ENCODE measurements at places on chromosomes 3 and 15. TPM values are rescaled to one million over a fixed set of nuclear protein-coding genes. Genes with fewer than 3 reads are reported as not detected.

GRCh38 chr15:79977431-79978054 is 6.5 kb upstream of the BCL2A1 start:
- no peak for DNase-seq

Gene CPB1
- total RNA-seq = not detected

DNA sequence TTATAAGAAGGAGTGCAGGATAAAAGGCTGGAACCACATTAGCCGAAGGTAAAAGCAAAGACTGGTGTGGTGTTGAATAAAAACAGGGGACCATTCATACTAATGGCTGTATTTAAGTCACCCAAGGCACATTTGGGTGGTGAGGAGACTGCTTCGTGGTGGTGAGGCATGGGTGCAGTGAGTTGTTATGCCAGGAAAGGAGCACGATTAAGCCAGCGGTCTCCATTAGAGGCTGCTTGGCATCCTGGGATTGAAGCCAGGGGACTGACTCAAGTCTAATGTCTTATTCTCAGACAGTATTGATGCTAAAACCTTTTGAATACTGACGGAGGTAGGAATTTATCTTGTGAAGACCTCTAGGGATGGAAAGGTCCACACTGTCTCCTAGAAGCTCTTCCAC is 21.9 kb downstream of the FEM1B start:
- DNase-seq = no peak

DNA sequence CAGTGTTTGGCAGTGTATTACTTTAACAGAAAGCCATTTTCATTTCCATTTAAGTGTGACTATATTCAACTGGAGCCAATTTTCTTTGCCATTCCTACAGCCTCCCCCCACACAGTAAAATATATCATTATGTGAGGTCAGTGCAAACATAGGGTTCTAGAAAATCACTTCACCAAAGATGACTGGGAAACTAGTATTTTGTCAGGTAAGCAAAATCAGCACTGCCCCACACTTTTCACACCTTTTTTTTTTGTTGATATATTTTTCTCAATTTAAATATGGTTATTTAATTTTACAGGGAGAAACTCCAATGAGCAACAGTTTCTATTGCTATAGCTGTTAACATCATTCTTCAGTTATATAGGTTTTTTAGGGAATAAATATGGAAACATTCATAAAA is 29.7 kb downstream of the MKRN2OS start:
- no peak for DNase-seq

GRCh38 chr3:158935846-158936245 is 134.0 kb downstream of the MFSD1 start:
- DNase-seq = no peak

Gene P2RY14
- total RNA-seq = 1.2 TPM

Gene SLCO3A1
- total RNA-seq = 9.8 TPM

Gene NFKBIZ
- total RNA-seq = 2.4 TPM

DNA sequence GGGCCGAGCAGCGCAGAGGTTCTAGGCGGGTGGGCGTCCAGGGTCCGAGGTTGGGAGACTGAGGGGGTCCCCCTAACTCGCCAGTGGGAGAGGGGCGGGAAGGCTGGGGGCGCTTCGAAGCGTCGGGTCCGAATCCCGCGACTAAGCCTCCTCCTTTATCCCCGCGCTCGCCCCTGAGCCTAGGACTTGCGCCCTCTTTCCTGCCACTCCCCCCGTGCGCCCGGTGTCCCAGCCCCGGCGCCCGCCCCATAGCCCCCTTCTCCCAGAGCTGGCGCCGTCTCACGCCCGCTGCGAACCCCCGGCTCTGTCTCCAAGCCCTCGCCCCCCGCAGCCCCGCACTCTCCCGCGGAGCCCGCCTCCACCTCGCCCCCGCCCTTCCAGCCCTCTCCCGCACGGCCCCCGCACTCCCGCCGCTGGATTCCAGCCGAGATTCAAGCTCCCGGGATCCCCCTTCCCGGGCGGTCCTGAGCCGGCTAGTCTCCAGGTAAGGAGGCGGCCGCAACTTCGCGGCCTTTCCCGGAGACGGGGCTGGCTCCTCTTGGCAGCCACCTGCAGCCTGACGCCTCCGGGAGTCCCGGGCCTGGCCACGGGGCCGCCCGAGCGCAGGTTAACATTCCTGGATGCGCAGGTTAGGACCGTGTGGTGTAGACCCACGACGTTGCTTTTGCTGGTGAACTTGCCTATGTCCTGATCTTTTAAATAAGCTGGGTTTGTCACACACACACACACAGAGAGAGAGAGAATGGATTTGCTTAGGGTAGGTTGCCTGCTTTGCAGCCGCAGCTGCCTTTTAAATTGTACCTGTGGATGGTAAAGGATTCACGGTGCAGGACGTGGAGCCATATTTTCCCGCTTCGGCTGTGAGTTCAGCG is 563 bp downstream of the PXYLP1 start:
- DNase-seq = peak; percentile 29

Gene GNAT1
- total RNA-seq = not detected

Data from frontal cortex (tissue), 4 donors.